Suppressor macrophage (primary cell): ENCODE measurements at places on chromosomes 5 and 9.

DNA sequence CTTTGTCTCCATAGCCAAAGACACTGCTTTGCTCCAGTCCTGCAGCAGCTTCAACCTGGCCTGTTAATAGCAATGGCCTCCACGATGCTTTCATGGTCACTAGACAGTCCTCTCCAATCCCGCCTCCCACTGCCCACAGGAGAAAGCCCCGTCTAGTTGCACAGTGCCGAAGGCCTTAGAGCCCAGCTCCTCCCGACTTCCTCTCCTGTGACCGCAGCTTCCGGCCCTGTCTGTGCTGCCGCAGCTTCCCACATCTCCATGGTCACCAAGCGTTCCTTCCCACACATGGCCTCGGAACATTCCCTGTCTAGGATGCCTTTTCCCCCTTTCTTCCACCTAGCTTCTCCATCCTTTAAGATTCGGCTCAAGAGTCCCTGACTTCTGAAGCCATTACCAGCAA, 23.4 kb downstream of the PCA3 start:
- DNase-seq: peak; percentile 40

DNA sequence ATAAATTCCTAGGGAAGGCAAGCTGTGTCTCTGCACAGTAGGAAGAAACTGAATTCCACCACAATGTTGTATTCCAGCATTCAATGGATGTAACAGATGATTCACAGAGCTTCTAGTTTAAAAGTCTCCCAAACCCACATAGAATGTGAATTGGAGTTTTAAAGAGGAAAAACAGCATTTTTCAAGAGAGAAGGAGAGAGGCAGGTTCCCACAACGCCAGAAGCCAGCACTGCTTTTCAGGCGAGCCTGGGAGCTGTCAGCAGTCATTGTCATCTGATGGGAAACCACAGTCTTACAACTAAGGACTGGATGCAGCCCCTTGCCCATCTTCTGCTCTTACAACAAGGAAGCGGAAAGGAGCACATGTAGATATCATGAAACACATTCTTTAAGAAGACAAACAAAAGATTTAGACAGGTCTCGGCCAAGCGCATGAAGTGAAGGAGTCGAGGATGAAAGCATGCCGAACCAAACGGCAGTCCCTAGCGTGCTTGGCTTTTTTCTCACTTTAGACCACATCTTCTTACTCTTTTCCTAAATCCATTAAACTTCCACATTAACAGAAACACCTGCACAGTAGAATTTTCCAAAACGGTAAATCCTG, 638 bp downstream of the DIRAS2 start:
- no peak for DNase-seq

GRCh38 chr9:134929193-134930158, 11.8 kb upstream of the FCN1 start:
- DNase-seq: peak; percentile 95

DNA sequence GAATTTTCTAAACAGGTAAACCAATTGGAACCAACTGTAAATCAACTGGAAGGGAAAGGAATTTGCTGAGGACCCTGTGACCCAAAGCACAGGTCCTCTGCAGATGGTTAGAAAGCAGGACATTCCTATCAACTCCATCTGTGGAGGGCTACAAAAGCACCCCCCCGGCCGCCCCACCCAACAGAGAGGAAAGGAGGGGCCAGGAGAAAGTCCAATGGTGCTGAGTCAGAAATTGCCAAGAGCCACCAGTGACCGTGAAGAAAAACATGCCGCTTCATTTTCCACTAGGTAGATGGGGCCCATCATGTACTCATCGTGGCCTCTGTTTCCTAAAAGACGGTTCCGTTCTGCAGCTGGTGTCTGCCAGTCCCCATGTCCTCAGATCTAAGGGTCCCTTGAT, 66.3 kb downstream of the RAPGEF1 start:
- DNase-seq: no peak

- no peak for DNase-seq
Measured at GRCh38 chr5:57434227-57434640, 48.4 kb downstream of the ACTBL2 start.

DNA sequence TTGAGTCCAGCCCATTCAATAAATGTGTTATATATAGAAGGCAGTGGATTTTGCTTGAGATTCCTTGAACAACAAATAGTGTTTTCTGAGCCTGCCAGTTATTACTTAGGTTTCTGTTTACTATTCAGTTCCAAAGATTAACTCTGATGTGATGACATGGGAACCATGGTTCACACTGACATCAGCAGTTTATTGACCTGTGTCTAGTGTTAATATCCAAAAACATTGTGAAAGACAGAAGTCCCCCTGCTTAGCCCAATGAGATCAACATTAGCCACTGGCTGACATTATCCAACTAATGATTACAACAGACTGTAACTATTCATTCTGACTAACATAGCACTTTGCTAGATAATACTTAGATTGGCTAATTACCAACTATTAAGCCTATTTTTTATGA, 14.9 kb downstream of the APBA1 start:
- DNase-seq: no peak

DNA sequence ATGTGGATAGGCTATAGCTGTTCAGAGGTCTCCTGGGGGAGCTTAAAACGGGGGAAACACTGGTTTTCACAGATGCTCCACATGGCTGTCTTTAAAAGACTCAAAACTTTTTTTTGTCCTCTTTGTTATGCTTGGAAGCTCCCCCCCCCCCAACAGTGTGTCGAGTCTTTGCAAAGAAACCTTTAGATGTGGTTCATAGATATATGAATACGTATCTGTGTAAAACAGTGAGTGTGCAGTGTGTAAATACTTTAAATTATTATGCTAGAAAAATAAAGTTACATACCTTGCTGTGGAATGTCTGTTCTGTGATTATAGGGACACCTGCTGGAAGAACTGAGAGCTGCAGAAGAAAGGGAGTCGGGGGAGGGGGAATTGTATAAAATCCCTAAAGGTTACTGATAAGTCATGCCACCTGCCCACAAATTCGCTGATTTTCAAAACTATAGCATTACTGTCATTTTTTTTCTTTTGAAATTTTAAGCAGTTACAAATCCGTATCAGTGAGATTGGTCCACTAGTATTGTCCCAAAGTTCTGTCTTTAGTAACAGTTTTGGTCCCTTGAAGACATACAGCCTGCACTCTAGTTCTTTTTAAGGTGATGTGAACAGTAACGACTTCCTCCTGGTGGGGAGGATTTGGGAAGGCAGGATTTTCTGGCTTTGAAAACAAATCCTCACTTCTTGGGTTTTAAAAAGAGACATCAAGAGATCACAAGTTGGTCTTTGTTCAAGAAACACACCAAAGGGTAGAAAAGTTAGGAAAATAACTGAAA, 22.9 kb downstream of the RGMB start:
- DNase-seq: peak; percentile 39

GRCh38 chr5:77425998-77426659, 66.0 kb downstream of the WDR41 start:
- DNase-seq: no peak

GRCh38 chr5:23352446-23352845, 155.0 kb upstream of the PRDM9 start:
- no peak for DNase-seq

DNA sequence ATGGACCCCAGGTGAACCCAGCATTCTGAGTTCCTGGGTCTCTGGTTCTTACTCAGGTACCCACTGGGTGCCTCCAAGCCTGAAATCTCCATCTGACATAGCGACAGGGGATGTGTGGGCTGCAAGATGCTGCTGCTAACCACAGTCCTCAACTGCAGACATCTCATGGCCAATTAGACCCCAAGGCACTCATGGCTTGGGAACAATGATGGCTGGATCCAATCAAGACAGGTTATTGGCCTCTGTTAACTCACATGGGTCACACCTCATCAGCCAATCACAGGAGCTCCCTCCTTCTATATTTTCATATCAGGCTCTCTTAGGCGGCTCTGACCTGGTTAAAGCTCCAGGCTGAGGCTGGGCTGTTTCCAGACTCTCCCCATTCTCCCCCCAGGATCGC, 57.0 kb downstream of the CXXC5 start:
- no peak for DNase-seq

DNA sequence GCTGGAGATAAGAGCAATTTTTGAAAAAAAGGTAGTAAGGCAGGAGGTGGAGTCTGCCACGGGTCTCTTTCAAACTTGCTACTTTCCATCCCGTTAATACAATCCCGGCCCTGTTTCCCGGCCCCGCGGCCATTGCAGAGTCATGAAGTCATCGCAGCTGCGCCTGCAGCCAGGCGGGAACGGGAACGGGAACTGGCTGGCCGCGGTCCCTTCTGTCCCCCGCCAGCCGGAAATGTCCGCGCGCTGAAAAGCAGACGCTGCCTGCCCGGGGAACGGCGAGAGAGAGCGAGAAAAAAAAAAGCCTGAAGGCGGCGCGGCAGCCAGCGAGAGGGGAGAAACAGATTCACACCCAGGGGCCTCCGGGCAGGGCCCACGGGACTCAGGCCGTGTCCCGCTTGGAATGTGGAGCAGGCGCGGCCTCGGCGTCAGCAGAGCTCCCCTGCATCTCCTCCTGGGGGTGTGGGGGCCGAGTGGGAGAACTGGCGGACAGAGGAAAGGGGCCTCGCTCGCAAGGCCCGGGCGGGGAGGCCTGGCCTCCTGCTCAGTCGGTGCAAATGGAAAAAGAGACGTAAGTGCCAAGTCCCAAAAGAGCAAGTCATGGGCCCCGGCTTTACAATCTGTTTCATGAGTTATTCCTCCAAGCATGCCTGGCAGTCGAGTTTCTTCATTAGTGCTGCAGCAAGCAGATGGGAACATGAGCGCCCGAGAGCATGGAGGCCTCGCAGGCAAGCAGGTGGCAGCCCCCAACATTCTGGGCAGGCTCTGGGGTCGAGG, 201.2 kb upstream of the GAS1 start:
- DNase-seq: peak; percentile 75

GRCh38 chr5:149936700-149937091, 7.9 kb downstream of the PDE6A start:
- DNase-seq: no peak

- DNase-seq: no peak
Measured at GRCh38 chr9:94907264-94907936, 180.9 kb downstream of the AOPEP start.

DNA sequence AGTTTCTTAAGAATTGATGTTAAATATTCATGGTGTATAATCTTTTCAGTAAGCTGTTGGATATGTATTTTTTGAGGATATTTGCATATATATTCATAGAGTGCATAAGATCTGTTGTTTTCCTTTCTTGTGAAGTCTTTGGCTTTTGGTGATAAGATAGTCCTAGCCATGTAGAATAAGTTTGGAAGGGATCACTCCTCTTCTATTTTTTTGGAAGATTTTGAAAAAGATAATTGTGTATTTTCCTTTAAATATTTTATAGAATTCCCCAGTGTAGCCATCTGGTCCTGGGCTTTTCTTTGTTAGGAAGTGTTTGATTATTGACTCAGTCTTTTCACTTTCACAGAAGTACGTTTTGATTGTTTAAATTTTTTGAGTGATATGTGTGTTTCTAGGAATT, 318.8 kb upstream of the CDH10 start:
- DNase-seq: no peak

DNA sequence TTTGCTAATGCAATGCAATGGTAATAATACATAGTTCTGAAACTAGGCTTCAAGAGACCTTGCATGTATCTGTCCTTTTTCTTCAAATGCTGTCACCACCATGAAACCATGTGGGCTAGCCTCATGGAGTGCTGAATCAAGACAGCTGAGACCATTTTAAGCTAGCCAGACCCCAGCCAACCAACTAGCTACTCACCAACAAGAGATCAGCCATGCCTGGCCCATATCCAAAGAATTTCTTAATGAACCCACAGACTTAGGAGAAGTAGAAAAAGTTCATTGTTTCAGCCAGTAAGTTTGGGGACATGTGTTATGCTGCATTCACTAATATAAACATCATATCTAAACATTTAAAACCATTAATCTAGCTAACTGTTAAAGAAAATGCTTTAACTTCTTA, 139.8 kb upstream of the EDIL3 start:
- no peak for DNase-seq

DNA sequence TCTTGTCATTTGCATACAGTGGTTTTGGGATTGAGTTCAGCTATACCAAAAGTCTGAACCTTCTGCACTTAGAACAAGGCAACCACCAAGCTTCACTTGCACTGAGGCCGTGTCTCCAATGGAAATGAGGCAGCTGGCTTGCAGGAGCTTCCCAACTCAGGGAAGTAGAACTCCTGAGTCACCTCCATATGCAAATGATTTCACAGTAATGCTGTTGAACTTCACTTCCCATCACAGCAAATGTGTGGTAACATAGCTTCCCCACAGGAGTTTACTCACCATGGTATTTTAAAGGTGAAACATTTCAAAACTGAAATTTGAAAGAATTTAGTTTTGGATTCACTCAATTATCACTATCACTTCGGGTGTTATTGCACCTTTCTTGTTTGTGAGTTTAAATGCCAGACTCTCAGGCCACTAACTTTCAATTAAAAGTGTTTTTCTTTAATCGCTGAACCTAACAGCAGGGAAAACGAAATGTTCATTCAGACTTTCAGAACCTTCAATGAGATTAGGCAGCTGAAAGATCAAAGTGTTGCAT, 9.0 kb downstream of the CD274 start:
- DNase-seq: peak; percentile 44

- DNase-seq: no peak
Measured at GRCh38 chr9:79120941-79121340, 450.8 kb upstream of the TLE4 start.

GRCh38 chr5:128532127-128532526, 5.9 kb downstream of the FBN2 start:
- DNase-seq: no peak

- peak; percentile 68 for DNase-seq
Measured at GRCh38 chr5:67187006-67187715, 9.4 kb downstream of the CD180 start.

- DNase-seq: no peak
Measured at GRCh38 chr5:112275671-112276070, 143.4 kb downstream of the EPB41L4A start.

DNA sequence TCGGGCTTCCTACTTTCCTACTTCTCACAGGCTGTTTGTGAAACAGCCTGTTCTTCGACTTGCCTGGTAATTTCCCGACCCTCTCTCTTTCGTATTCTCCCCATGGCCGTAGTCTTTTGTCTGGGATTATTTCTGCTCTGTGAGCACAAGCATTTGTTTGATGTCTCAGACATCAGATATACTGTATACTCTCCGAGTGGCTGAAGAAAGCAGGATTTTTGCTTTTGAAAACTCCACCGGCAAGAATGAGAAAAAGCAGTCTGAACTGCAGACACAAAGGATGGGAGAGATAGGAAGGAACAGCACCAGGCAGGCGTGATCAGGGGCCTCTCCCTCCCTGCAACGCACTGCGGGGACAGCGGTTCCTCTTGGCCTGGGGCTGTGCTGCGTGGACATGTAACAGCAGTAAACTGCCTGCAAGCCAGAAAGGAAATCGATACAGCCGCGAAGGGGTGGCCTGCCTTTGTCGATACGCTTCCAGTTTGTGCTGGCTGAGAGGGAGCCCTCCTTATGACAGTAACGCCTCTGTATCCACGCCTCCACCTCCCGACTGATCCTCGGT, 313.9 kb upstream of the TLE4 start:
- no peak for DNase-seq

GRCh38 chr5:172436078-172436878, 18.0 kb downstream of the SH3PXD2B start:
- no peak for DNase-seq

- DNase-seq: no peak
Measured at GRCh38 chr5:139740992-139741672, 54.5 kb upstream of the PSD2 start.
